Right lung (tissue), 10 donors: ENCODE measurements at places on chromosomes 6 and 20. TPM values are rescaled to one million over a fixed set of nuclear protein-coding genes. Genes with fewer than 3 reads are reported as not detected.

The ABHD16B gene
- polyA plus RNA-seq = not detected

- DNase-seq = no peak
Measured at GRCh38 chr6:15476631-15477380, 186.0 kb downstream of the DTNBP1 start.

GRCh38 chr6:119965008-119965407, 615.4 kb upstream of the MAN1A1 start:
- no peak for DNase-seq

DNA sequence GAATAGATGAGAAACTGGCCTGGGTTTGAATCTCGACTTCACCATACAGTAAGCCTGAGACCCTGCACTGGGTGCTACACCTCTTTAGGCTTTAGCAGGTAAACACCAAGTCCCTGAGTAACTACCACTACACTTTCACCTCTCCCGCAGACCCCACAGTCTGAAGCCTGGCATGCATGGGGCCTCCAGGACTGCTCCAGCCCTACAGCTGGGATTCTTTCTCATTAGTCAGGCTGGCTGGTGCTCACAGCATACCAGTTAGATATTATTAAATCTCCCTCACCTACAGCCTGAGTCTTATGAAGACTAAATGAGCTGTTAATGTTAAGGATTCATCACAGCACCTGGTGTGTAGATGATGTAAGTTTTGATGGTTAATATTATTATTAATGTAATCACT, 388.7 kb downstream of the ARHGAP18 start:
- no peak for DNase-seq

GRCh38 chr6:137810554-137811120, 56.4 kb upstream of the TNFAIP3 start:
- no peak for DNase-seq
